ENCODE measurements at places on chromosomes 3 and 15.

DNA sequence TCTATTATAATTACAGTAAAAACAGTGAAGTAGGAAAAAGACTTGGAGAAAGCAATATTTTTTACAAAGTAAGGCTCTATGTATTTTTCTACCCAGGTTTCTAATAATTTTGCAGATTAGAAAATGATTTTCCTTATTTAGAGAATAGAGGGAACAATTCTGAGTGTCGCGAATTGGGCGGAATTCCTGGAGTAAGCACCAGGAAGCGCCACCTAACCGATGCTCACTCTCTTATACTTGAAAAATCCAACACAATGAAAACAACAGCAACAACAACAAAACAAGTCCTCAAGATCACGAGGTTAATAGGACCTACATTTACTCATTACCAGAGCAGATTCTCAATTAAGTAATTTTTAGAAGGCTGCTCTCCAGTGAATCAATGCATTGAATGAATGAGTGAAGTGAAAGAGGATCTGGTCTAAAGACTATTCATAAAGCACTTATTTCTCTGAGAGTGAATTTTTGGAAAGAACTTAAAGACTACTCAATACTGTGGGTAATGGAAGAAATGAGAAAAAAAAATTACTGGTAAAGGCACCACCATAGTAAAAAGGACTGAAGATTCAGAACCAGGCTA is 158.0 kb downstream of the MEIS2 start:
- DNase-seq: no peak

DNA sequence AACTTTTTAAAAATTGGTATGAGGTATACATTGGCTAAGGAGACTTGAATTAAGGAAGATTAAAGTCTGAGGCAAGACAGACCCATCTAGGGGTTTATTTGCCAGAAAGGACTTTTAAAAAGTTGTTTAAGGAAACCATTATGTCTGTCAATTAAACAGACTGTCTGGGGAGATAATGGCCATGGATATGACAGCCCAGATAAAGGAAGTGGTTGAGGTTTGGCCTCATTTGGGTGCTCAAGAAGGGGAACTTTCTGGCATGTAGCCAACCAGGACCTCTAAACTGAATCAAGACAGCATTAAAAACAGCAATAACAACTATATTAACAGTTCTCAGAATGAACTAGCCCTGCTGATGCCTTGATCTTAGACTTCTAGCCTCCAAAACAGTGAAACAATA is 9.9 kb upstream of the CD200R1L start:
- no peak for DNase-seq

DNA sequence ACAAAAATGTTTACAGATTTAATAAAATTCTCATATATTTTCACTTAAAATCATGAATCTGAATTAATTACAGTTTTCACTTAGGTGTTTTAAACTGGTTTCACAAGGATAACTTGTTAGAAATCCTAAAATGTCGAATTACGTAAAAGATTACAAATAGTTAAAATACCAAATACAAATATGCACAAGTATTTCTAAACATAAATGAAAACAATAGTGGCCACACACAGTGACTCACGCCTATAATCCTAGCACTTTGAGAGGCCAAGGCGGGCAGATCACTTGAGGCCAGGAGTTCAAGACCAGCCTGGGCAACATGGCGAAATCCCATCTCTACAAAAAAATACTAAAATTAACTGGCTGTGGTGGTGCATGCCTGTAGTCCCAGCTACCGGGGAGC is 10.9 kb upstream of the TBL1XR1 start:
- no peak for DNase-seq

- no peak for DNase-seq
Observed at GRCh38 chr3:99945328-99945995, 127.8 kb downstream of the CMSS1 start.

- DNase-seq: no peak
Observed at GRCh38 chr3:52174896-52175295, 20.7 kb upstream of the POC1A start.

GRCh38 chr3:138032567-138032966 is 22.6 kb downstream of the CLDN18 start:
- DNase-seq: no peak

GRCh38 chr15:69735121-69735520 is 282.5 kb downstream of the RPLP1 start:
- no peak for DNase-seq

DNA sequence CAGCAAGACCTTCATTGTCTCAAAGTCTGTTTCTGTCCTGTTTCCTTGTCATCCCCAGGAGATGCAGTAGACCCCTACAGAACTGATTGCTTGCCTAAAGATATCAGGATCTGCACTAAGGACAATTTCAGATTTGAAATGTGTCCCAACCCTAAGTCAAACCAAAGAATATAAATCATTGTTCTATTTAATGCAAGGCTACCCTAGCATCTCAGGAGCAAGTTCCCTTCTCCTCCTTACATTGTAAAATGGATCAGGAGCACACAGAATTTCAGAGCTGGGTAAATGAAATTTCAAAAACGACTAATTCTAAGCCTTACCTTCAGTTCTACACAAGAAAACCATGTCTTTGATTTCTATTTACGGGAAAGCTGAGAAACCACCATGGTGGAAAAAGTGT is 360.9 kb upstream of the KCNH8 start:
- no peak for DNase-seq

GRCh38 chr3:156563900-156564682 is 9.2 kb upstream of the SSR3 start:
- DNase-seq: no peak

DNA sequence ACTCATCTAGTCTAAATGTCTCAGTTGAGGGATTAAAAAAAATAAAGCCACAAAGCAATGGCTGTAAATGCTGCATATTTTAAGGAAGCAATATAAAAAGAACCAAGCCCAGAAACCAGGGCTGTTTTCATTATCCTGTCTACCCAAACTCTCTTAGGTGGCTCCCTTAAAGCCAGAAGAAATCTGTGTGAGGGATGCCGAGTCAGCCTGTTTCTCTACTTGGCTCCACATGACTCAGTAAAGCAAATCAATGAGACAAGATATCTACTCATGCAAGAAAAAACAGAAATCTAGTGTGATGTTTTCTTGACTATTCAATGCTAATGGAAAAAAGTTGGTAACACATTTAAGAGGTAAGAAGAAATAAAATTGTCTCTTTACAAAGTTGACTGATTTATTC is 296.2 kb downstream of the ZBTB20 start:
- no peak for DNase-seq

GRCh38 chr15:51492528-51492927 is 130.0 kb downstream of the DMXL2 start:
- DNase-seq: no peak

DNA sequence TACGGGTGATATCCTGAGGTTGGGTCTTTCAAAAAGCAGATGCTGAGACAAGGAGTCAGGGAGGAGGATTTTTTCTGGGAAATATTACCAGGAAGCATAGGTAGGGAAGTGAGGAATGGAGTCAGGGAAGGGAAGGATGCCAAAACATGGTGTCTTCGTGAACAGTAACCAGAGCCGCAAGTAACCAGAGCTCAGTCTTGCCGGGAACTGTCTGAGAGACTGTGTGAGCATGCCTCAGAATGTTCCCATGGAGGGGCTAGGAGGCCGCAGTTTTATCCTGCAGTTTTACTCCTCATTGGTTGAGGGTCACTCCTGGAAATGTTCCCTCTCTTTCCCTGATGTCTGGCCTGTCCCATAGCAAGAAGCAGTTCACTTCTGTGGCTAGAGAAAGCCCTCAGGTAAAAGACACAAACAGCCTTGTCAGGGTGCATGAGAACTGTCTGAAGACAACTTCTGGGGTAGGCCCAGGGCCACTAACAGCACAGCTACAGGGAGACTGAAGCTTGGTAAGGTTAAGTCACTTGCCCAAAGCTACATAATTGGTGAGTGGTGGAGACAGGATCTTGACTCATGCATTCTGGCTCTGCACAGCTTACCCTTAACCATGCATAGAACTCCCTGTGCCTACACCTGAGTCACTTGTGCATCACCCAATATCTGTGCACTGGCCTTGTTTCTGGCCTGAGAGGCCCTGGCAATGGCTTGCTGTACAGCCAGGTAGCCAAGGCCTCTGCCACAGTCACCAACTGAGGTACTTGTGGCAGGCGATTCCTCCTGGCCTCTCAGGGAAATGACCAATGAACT is 76.3 kb upstream of the FRMD4B start:
- DNase-seq: no peak

GRCh38 chr3:182389071-182389815 is 404.1 kb upstream of the ATP11B start:
- no peak for DNase-seq

DNA sequence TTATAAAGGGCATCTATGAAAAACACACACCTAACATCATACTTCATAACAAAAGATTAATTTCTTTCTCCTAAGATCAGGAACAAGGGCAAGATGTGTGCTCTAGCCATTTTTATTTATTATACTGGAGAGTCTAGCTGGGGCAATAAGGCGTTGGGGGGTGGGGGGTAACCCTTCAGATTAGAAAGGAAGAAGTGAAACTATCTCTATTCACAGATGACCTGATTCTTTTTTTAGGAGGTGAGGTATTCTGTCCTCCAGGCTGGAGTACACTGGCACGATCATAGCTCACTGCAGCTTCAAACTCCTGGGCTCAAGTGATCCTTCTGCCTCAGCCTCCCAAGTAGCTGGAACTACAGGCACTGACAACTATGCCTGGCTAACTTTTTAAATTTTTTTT is 89.5 kb upstream of the MANF start:
- no peak for DNase-seq

DNA sequence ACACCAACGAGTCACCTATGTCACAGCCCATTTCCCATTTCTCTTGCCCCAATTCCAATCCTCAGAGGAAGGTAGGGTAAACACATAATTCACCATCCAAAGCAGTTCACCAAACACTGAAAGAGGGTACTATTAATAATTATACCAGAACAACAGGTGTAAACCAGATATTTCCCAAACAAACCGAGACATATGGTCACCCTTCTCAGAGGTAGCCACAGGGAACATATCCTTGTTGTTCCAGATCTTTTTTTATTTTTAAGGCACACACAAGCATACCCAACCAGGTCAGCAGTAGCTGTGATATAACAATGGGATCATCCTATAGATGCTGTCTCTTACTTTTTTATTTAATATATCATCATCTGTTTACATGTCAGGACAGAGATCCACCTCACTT is 24.7 kb downstream of the MAGI1 start:
- DNase-seq: no peak

- no peak for DNase-seq
Observed at GRCh38 chr15:78604420-78604819, 16.4 kb downstream of the CHRNA3 start.

- DNase-seq: no peak
Observed at GRCh38 chr15:79933231-79933630, 36.4 kb upstream of the MTHFS start.

DNA sequence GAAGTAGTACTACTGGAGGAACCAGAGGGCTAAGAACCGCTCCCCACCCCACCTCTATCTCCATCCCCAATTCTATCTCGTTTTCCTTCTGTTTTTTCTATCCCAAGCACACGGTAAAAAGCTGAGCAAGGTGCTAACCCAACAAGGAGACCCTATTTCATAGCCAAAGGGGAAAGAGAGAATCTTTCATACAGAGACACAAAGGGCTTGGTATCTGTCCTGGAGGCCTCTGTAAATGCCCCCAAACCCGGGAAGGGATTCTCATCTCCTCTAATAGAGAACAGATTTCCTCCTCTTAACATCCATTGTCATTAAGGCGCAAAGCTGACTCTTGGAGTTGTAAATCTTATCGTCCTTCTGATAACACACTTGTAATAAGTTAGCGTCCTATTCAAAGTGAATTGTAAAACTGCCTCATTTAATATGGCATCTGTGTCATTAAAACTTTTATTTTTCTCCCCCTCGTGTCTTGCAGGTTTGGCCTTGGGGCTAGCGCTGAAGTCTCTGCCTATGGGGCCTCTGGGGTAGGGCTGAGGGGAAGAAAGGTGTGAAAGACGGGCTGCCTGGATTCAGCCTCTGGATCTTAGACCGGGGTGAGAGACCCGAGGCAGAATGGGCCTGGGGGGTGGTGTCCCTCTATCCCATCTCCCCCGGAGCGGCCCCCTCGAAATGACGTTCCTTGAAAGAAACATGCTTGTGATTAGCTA is 12.1 kb downstream of the NR2F2 start:
- DNase-seq: no peak

DNA sequence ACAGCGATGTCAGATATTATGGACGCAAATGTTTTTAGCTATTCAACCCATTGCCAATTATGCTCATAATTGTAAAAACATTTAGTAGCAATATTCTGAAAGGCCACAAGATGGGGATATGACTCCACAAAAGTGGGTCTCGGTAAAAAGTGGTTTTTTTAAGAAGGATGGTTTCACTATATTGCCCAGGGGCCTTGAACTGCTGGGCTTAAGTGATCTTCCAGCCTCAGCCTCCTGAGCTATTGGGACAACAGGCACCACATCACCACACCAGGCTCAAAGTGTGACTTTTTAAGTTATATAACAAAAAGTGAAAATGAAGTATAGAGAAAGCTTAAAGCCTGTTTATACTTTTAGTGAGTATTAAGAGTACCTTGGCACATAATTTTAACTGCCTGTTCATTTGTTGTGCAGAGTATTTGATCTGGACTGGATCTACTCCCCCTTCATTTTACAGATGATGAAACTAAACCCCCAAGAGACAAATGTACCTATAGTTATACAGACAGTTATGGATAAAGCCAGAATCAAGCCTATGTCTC is 9.4 kb downstream of the NAA50 start:
- no peak for DNase-seq

- no peak for DNase-seq
Observed at GRCh38 chr3:106691476-106691875, 685.8 kb upstream of the CCDC54 start.

DNA sequence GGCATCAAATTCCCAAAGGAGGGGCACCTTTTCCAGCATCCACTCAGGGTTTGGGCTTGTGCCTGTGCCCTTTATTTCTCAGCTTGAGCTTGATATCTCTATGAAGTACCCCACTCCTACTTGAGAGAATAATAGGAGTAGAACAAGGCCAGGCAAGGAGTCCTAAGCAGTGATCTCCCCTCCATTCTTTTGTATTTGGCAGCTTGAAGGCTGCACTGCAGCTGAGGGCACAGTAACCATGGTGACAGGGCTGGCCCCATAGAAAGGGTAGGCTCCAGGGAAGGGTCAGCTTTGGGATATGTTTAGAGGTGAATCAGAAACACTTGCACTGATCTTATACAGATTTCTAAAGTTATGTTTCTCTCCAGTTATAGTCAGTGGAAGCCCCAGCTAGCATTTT is 145.4 kb upstream of the SLC24A5 start:
- DNase-seq: no peak

DNA sequence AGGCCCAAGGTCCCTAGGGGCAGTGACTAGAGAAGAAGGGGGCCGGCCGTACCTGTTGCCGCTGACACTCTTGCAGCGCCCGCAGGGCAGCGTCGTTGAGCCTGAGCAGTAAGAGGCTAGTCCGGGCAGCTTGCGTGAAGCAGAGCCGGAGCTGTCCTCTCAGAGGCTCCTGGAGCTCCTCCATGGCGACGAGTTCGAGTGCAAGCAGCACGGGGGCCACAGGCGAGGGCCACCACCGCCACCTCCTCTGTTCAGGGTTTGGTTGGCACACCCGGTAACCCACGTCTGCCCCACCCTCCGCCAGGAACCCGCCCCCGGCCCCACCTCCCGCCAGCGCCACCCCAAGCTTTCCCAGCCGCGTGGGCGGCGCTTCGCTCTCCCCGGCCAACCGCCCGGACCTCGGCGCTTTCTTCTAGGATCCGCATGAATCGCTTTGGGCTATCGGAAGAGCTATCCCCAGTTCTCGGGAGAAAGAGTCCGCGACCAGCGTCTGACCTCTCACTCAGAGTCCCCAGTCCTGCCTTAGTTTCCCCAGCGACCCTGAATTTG is at the start of gene ELL3:
Gene ELL3 (minus strand): TSS at position 249 of the 549 bp plus-strand sequence. CDS start 65 bp downstream, at position 184.
- DNase-seq: peak; percentile 83

Measured in activated T-cell treated with anti-CD3 and anti-CD28 coated beads, Interleukin-2, amount 50 U/mL, for 24 hours (primary cell).